ENCODE measurements at places on chromosomes 4 and X.

GRCh38 chr4:120977435-120977997 lies 55.0 kb upstream of the PRDM5 start:
- DNase-seq: peak; percentile 8

DNA sequence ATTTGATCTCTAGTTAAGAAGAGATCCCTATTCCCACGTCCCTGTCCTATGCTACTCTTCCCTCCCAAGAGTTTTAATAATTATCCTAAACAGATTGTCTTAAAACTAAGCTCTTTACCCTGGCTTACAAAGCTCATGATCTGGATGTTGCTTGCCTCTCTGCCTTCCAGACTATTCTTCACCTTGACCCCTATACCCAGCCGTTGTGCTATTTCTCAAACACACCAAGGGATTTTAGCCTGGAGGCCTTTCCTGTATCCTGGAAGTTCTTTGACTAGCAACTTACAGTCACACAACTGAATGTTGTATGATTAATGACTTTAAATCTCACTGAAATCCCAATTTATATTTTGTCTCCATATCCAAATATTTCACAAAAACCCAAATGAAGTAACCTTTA lies 314.9 kb downstream of the ADGRL3 start:
- no peak for DNase-seq

DNA sequence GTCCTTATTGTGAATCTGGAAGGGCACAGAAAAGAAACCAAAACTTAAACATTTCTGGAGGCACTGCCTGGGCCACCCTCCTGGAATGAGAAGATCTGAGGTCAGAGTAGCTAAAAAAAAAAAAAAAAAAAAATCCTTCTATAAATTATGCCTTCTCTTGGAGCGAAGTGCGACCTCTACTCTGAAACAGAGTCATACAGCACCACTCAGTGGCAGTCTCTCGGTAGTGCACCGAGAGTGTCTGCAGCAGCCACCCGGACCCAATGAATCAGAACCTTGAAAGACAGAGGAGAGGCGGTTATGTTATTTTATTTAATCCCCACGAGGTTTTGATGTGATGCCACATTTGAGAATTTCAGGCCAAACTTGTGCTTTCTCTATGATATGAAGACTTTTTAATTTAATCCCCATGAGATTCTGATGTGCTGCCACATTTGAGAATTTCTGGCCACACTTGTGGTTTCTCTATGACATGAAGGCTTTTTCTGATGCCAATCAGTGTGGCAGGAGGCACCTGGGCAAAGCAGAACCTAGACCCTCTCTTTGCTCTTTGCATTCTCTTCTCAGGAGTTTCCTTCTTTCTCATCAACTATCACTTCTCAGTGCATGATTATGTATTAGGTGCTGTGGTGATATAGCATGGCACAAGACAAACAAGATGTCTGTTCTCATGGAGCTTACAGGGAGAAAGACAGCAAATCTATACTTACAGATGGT lies 5.6 kb upstream of the CT47C1 start:
- DNase-seq: peak; percentile 46

DNA sequence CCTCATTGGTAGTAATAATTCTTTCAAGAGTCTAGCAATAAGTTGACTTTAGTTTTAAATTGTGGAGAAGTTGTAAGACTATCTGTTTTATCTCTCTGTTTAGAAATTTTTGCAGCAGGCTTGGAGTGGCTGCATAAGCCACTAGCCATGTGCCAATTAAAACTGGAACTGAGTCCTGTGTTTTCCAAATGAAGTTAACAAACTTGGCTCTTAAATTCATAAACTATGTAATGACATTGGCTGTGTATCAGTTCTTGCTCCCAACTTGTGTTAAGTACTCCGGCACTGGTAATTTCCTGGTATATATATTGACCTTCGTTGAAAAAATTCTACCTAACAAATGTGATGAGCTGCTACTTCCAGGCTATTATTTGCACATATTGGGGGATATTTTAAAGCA lies 420.4 kb downstream of the GBA3 start:
- no peak for DNase-seq

- no peak for DNase-seq
These were observed 109.9 kb upstream of the PTPN13 start for GRCh38 chr4:86484241-86484640.

DNA sequence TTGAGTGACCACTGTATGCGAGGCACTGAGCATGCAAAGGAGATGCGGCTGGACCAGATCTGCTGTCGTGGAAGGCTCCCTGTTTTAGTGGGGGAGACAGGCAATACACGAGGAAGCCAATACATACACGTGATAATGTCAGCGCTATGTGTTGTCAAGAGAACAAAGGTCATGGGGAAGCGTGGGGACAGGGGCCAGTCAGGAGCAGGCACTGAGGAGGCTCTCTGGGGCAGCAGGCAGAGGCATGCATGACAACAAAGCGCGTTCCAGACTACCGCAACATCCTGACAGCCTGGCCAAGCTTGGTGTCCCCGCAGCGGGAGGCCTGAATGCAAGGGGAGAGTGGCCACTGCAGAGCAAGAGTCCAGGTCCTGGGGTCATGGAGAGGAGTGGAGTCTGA lies 61.9 kb downstream of the DCTD start:
- no peak for DNase-seq

DNA sequence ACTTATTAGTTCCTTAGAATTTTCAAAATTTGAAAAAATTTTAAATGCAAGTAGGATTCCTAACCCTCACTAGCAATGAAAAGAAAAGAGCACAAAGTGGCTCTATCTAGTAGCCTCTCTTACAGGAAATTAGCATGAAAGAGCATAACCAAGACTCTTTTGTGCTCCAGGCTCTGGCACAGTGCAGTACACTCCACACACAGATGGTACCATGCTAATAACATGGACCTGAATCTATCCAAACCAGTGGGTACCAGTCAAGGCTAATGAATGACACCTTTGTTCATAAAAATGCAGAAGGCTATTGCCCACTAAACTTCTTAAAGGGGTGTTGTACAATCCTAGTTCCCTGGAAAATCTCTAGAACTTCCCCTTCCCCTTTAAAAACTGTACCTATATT lies 119.0 kb downstream of the MANBA start:
- no peak for DNase-seq

DNA sequence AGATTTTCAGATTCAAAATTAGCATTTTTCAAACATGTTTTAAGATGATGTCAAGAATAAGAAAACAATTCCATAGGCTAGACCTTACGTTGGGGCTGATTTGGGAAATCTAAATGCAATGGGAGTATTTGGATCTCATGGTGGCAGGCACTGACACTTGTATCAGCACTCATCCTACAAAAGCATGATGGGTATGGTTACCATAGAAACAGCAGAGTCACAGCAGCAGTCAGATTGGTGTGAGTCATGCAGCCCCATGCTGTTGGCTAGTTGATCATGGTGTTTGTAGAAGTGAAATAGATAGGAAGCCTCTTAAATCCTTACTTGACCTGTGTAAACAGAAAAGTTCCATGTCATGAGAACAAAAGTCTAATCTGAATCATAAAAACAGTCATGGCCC lies 1637.3 kb upstream of the PABPC4L start:
- peak; percentile 4 for DNase-seq

GRCh38 chr4:37625499-37625898 lies 60.7 kb downstream of the RELL1 start:
- DNase-seq: no peak

GRCh38 chr4:16952896-16953630 lies 54.6 kb upstream of the LDB2 start:
- no peak for DNase-seq

GRCh38 chr4:127788517-127788916 lies 6.4 kb downstream of the HSPA4L start:
- no peak for DNase-seq

DNA sequence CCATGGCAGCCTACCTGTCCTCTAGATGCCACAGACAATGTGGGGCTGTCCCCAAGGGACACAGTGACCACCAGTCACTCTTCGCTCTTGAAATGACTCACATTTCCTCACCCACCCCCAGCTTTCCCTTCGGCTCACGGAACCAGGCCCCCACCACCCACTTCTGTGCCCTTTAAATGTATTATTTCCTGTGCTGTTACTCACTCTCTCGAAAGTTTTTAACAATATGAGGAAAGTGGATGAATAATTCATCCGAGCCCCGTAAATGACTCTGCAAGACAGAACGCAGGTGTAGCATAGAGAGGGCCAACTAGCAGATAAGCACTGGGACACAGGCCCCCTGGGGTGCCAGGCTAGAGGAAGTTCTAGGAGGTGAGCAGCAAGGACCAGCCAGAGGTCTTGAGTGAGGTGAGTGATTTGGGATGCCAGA lies 179.5 kb upstream of the TBL1X start:
- no peak for DNase-seq

DNA sequence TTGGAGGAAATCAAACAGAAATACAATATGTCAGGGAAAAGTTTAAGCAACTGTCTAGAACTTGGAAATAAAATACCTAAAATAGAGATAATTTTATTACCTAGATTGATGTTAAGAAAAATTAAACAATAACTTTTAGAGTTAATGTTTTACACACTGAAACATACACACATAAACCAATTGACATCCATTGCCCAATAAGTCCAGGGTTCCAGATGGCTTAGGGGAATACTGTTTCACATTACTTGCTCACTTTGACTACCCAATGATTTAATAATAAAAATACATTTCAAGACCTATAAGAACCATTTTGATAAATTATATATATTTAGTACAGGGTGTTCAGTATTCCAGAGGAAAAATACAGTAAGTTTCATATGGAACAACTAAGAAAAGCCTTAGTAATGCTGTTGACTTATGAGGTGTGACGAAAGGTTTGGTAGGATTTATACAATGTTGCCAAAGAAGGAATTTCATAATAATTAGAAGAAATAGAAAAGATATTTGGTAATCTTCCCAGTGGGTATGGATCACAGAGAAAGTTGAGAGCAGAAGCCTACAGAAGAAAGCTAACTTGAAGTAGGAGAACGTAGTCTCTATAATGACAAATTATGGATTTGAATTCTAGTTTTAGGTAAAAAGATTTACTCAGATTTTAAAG lies 23.0 kb upstream of the UGT2B4 start:
- no peak for DNase-seq

DNA sequence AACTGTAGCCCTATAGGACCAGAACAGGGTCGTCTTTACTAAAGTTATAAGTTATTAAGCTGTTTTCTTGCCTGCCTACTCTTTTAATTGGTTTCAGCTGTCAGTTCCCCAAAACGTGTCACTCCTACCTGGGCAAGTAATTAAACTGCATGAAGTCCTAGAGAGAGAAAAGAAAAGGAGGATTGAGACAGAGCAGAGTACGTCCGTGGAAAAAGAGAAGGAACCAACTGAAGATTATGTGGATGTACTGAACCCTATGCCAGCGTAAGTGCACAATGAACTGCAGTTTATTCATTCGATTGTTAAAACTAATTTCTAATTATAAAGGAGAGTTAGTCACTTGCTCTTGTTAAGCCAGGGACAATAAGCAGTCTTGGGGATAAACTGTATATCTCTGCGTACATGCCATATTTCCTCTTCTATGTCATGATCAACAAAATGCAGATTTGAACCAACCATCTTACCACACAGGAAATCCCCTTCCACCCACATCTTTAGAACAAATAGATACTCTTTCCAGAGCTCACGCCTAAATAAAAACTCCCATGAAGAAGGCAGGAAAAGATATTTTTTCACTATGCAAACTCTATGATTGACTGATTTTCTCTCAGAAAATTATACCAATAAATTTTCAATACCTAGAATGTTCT lies 22.8 kb downstream of the STAP1 start:
- no peak for DNase-seq

GRCh38 chr4:104930298-104930697 lies 216.4 kb upstream of the TET2 start:
- DNase-seq: no peak

- DNase-seq: no peak
These were observed 172.1 kb downstream of the MID1IP1 start for GRCh38 chrX:38973322-38973721.
